ENCODE measurements at places on chromosomes 5 and 9. TPM values are rescaled to one million over a fixed set of nuclear protein-coding genes. Genes with fewer than 3 reads are reported as not detected.

The FBP2 gene
- 0.10 TPM for polyA plus RNA-seq

The ASTN2 gene
- polyA plus RNA-seq: 17.2 TPM

The WNT8A gene
- 0.15 TPM for polyA plus RNA-seq

The PTBP3 gene
- polyA plus RNA-seq: 107 TPM
